ENCODE measurements at places on chromosomes 2 and 18. TPM values are rescaled to one million over a fixed set of nuclear protein-coding genes. Genes with fewer than 3 reads are reported as not detected.

ZNF2 gene
- total RNA-seq = 1.4 TPM

XPO1 gene
- total RNA-seq = 170 TPM

SLC14A1 gene
- total RNA-seq = 6.9 TPM

SLC4A5 gene
- 0.40 TPM for total RNA-seq

SULT1C4 gene
- not detected for total RNA-seq

FHOD3 gene
- 18.1 TPM for total RNA-seq

TXNDC9 gene
- total RNA-seq = 51.5 TPM

ANTXR1 gene
- 31.1 TPM for total RNA-seq

All from PC-3 (cell line).